NCI-H1694 (cell line): ENCODE measurements at places on chromosomes 4 and X.

- no peak for DNase-seq
Observed at GRCh38 chr4:183180096-183180495, 81.0 kb downstream of the WWC2 start.

- peak; percentile 19 for DNase-seq
Observed at GRCh38 chrX:128622296-128622695, 570.1 kb upstream of the ACTRT1 start.

- DNase-seq, result peak; percentile 9
Observed at GRCh38 chr4:15805583-15806517, 27.7 kb downstream of the CD38 start.

GRCh38 chr4:146643812-146644401, 5.2 kb downstream of the POU4F2 start:
- no peak for DNase-seq

- DNase-seq, result no peak
Observed at GRCh38 chr4:78343682-78344081, 207.9 kb upstream of the ANXA3 start.

DNA sequence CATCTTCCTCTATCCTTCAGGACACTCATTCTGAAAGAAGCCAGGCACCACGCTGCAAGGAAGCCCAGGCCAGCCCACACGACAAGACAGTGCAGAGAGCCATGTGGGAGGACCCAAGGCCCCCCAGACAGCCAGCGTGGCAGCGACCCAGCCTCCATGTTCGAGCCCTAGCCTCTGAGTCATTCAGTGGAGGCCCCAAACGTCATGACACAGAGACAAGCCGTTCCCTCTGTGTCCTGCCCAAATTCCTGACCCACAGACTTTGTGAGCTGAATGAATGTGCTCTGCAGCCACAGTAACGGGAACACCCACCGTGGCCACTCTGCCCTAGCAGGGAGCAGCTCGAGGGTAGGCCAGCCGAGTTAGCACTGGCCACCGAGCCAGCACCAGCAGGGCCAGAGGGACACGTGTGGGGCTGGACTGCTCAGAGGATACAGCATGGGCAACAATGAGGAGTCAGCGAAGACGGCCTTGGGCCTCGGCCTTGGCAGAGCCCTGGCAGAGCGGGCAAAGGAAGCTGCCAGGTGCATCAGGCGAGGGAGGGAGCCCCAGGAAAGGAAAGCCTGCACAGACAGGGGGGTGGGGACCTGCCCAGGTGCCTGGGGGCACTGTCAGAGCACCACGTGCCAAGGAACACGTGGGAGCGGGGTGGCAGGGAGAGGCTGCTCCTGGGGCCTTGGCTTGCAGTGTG, 8.6 kb downstream of the BLOC1S4 start:
- no peak for DNase-seq

DNA sequence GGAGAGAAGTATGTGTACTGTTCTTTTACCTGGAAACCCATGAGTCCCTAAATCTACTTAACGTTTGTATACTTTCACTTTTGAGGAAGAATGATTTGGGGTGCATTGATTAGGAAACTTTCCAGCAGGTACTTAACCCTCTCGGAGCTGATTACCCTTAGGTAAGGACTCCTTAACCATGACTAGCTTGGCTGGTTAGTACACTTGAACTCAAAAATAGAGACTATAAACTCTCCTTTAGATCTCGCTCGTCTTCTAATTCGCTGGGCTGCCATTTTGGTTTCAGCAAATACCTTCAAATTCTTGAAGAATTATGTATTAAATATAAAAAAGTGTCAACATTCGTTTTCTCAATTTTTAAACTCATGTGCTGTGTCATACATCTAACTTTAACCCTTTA, 2.0 kb downstream of the USP9X start:
- DNase-seq, result no peak

- DNase-seq, result no peak
Observed at GRCh38 chr4:165118256-165118909, 5.7 kb upstream of the TMEM192 start.

GRCh38 chr4:138992676-138993075, 22.9 kb upstream of the NOCT start:
- no peak for DNase-seq

DNA sequence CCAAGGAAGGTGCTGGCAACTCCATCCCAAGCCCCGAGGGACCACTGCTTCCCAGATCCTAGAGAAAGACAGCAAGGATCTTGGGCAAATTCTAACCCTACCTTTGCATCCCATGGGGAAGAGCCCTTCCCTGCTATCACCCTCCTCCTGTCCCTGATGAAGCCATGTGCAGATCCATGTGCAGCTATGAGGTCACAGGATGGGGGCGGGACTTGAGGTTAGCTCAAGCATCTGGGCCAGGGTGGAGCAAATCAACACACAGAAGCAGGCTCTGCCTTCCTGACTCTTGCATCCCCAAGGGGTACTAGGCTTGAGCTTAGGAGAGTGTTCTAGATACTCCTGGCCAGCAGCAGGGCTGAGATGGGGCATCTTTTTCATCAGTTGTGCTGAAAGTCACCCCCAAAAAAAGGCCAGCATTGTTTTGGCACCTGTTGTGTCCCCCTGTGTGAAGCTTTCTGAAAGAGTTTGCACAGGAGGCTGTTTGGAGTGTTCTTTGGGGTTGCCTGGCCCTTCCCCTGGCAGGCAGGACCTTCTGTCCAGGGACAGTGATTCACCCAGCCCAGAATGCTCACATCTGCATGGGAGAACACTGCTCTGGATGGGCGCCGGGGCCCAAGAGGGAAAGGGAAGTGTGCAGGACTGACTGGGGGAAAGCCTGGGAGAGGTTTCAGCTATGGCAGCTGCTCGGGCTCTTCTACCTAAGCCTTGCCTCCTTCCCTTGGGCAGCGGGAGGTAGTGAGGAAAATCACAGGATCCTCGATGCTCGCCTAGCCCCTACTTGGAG, 50.8 kb downstream of the PRPS1 start:
- no peak for DNase-seq

DNA sequence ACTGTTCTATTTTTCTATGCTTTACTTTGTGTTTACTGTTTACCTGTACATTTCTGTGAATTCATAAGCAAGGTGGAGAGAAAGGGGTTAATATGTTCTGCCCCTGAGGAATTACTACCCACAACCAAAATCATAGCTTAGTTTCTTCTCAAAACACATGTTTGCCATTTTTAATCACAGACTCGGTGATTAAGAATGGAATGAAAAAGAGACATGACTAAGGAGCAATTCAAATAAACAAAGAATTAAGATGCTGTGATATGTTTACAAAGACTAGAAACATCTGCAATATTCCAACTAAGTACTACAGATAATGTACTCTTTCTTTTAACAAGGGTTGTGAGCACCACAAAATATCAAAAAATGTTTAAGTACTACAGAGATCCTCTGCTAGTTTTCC, 11.7 kb upstream of the FAT4 start:
- no peak for DNase-seq

DNA sequence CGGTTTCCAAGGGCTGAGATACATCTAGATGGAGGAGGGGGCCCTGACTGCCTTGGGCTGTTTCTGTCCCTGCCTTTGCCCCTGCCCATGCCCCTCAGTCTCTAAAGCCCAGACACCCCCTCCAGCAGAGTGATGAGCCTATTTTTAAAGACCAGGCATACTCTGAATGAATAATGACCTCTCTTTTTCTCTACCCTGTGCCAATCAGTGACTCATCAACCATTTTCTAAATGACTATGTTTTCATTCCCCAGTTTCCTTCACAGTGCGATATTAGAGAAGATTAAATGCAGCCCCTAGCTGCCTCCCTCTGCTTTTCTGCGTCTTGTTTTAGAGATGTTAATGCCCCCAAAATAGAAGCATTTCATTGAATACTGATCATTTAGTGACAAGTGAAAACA, 15.5 kb upstream of the NHS start:
- no peak for DNase-seq

GRCh38 chr4:94834501-94834900, 76.7 kb downstream of the BMPR1B start:
- DNase-seq, result no peak

- DNase-seq, result no peak
Observed at GRCh38 chrX:139909712-139910111, 23.1 kb downstream of the ATP11C start.

DNA sequence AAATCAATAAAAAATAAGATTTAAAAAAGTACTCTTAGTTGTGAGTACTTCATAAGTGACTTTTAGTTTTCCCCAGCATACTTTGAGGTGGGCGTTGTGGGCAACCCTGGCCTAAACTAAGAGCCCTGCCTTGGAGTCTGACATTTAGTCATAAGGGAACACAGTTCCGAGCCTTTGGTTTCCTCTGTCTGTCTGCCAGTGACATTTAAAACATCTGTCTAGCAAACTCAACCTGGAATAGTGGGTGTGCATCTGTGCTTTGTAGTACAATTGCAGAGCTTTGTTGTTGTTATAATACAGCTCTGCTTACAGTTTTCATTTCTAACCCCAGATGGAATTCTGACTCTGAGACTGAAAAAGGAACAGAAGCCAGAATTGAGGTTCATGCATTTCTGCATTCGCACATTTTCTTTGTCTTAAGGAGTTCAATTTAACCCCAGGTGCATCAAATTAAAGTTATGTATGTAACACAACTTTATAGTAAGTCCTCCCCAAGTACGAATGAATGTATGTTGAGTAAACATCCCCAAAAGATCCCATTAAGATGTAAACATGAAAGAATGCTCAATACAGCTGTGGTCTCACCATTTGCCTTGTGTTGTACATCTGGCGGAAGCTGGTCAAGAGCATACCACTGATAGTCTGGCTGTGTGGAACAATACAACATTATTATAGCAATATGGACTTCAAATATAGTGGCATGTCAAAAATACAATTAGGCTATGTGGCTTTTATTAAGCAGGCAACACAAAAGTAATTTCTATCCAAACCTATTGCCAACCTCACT, 25.9 kb downstream of the TNIP3 start:
- DNase-seq, result no peak

- DNase-seq, result no peak
Observed at GRCh38 chr4:85955620-85956292, 404.1 kb downstream of the MAPK10 start.

DNA sequence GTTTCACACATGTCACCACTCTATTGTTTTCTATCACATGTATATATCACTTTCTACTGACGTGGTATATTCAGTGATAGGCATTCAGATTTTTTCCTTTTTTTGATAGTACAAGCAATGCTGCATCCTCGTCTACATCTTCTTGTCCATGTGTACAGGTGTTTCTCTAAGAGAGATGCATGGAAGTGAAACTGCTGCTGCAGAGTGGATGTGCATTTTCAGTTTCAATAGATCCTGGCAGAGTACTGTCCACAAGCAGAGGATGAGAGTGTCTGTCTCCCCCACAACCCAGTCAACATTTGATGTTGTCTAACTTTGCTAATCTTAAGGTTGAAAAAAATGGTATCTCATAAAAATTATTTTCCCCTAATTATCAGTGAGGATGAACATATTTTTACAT, 194.0 kb upstream of the CASK start:
- DNase-seq, result no peak

DNA sequence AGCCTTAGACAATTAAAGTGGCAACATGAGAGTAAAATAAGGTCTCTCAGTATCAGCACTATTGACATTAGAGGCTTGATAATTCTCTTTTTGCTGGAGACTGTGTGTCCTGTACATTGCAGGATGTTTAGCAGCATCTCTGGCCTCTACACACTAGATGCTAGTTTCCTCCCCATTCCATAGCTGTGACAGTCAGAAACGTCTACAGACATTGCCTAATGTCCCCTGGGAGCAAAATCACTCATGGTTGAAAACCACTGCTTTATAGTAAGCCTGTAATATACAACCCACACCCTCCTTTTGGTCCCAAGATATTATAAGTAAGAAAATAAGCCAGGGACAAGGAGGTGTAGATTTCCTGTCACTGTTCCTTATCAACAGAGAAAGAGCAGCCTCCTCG, 166.0 kb downstream of the FRMPD4 start:
- no peak for DNase-seq

DNA sequence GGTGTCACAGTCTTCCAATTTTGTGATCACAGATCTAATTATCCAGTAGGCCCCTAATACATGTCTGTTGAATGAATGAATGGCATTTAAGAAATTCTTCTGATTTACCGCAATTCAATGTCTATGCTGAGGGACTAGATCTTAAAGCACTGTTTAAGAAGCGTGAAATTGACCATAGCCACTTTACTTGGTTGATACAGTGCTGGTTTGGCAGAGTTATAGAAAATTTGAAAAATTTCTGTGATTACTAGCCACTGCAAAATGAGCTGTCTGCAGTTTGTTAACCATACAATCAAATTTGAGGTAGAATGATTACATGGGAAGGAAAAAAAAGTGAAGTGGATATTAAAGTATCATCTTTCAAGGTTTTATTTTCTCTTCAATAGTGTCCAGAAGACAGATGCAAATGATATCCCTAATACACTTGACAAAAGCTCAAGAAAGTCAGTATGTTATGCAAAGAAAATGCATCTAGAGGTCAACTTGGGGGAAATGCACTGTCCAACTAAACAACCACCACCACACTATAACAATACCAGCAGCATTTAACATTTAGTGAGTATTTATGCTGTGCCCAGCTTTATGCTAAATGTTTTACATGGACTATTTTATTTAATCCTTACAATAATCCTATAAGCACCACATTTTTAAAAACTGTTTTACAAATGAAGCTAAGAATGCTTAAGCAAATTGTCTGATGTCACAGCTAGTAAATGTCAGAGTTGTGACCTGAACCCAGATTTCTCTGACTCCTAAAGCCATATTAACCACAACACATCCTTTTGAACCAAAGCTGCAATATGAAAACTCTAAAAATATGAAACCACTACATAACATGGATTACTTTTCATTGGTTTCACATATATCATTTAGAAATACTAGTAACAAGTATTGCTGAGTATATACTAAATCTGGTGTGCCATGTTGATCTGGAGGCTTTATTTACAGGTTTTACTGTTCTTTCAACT, 217.9 kb upstream of the MAB21L2 start:
- DNase-seq, result no peak

- DNase-seq, result no peak
Observed at GRCh38 chrX:105173071-105173470, 47.4 kb downstream of the TEX13A start.

DNA sequence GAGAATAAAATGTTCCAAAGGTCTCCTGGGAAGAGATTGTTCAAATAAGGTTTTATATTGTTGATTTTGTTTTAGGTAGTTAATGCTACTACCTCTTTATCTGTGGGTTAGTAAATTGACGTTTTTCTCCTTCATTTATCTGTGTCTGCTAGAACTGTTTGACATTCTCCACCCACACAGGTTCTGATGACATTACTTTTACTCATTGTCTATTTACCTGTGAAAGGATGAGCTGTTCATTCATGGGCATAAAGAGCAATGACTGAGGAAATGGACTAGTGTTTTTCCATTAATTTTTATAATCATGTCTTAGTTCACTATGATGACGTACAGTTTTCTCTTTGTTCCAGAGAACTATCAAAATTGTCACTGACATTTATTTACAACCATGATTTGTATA, 75.6 kb downstream of the CPE start:
- no peak for DNase-seq

GRCh38 chrX:96861218-96861617, 22.5 kb upstream of the RPA4 start:
- DNase-seq, result no peak
